Activated naive CD4-positive, alpha-beta T cell (primary cell): ENCODE measurements at places on chromosomes 2 and 18.

GRCh38 chr2:178473931-178474330, 4.5 kb downstream of the FKBP7 start:
- DNase-seq: no peak

GRCh38 chr2:40760071-40760666, 308.3 kb upstream of the SLC8A1 start:
- DNase-seq: no peak

GRCh38 chr2:25227576-25227975, 59.2 kb upstream of the POMC start:
- no peak for DNase-seq

GRCh38 chr2:16568998-16569784, 96.4 kb downstream of the CYRIA start:
- no peak for DNase-seq

DNA sequence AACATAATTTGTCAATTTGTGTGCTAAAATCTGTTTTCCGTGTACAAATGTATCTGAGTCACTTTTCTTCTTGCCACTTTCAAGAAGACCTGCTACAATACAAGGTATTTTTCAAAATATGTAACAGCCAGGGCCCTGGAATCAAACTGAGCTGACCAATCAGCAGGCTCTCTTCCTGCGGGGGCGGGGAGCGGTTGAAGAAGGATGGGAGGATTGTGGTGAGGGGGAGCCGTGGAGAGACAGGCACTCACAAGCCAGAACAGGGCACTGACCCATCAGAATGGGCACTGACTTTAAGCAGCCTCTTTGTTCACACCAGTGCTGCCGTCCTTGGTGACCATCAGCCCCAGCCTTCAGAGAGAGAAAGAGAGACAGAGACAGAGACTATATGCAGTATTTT, 40.6 kb upstream of the CCNYL1 start:
- no peak for DNase-seq

- no peak for DNase-seq
Measured at GRCh38 chr18:48219810-48220499, 189.2 kb downstream of the ZBTB7C start.

- DNase-seq: no peak
Measured at GRCh38 chr18:33472509-33472908, 32.0 kb upstream of the CCDC178 start.

- DNase-seq: no peak
Measured at GRCh38 chr2:44801289-44801840, 140.1 kb upstream of the SIX3 start.

GRCh38 chr2:100222844-100223243, 80.5 kb upstream of the AFF3 start:
- DNase-seq: no peak

DNA sequence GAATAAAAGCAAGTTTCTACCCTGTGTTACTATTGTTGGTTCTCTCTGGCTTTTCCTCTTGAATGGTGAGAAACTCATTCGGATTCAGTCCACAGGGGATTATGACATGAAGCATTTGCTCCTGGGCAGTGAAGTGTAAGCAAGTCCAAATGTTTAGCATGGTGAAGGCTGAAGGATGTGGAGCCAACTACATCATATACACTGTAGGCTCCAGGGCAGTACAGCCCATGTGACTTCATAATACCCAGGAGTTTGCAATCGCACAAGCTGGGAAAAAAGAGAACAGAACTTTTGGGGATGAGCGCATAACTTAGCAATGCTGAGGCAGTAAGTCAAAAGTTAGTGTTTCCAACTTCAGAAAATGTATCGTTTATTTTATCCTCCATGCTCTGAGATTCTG, 695.7 kb upstream of the POU3F3 start:
- DNase-seq: no peak

GRCh38 chr2:31239593-31240177, 5.7 kb downstream of the EHD3 start:
- DNase-seq: no peak

DNA sequence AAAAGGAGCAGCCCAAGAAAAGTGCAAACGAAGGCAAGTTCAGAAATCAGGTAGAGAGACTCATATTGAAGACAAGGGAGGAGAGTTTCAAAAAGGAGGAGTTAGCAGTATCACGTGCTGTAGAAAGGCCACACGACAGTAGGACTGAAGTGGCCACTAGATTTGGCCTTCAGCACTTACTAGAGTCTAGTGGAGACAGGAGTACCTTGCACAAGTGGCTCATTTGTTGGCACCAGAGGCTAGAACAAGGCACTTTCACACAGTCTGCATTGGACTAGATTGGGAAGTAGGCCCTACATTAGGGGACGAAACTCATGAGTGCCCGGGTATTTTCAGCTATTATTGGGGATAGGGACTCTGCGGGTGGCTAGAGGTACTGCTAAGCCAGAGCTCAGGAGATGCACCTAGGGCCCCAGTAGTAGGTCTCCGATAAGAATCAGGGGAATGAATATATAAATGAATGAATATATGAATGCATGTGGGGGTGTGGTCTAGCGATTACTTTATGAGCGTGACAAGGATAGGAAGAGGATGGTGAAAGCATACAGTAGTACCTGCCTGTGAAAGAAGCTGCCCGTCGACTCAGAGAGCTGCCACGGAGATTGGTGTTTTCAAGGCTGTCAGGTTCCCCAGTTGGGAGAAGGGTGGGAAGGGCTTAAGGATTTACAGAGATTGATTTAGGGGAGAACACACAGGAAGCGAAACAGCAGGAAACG, 1.4 kb upstream of the NCOA1 start:
- DNase-seq: no peak

GRCh38 chr2:83364264-83364663, 1094.8 kb downstream of the SUCLG1 start:
- no peak for DNase-seq

GRCh38 chr2:64491426-64491825, 32.7 kb upstream of the AFTPH start:
- no peak for DNase-seq

- no peak for DNase-seq
Measured at GRCh38 chr2:84393829-84394228, 65.3 kb downstream of the SUCLG1 start.

GRCh38 chr2:20215183-20216040, 9.5 kb downstream of the SDC1 start:
- DNase-seq: no peak

GRCh38 chr2:84966731-84967130, 4.2 kb upstream of the KCMF1 start:
- no peak for DNase-seq

DNA sequence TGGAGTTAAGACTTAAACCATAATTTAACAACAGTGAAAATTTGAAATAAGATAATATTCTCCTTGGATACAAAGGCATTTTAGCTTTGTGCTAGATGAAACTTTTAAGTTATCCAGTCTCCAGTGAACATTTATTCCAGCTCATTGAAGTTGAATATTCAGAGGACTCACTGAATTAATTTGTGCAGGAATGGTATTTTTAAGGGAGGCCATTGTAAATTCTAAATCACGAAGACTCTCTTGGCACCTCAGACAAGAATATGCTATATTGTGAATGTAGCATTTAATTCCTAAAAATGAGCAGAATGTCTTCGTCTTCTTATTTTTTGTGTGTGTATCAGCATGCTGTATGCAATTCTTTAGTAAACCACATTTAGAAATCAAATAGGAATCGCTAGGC, 731.7 kb upstream of the RAB6C start:
- no peak for DNase-seq

DNA sequence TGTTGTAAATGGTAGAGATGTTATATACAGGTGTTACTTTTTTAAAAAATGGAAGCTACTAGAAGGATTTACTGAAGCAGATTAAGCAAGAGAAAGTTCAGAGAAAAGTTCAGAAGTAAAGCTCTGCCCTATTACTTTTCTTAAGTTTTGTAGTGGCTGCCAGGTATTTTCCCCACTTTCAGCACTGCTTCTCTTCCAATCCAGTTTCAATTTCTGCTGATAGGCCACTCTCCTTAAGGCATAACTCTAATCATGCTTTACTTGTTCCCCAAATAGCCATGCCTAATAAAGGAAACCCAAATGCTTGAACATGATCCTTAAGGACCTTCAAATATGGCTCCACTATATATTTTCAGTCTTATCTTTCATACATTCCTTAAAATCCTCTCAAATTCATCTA, 880.8 kb upstream of the CDH2 start:
- DNase-seq: no peak

DNA sequence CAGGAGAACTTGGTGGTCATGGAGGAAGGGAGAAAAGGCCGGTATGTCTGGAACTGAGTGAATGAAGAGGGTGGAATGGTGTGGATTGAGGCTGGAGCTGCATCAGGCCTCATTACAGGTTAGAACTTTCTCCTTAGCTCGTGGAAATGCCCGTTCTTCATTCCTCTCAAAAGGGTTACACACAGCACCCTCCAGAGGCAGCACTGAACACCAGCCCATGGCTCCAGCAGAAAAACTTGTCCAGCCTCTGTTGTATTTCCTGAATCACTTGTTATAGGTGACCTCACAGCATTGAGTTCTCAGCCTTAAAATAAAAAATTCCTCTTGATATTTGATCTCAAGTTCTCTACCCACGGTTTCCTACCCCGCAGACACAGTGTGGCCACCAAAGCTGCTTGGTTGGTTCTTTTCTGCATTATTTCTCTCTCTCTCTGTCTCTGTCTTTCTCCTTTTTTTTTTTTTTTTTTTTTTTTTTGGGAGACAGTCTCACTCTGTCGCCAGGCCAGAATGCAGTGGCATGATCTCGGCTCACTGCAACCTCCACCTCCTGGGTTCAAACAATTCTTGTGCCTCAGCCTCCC, 89.6 kb downstream of the ITGB1BP1 start:
- no peak for DNase-seq

DNA sequence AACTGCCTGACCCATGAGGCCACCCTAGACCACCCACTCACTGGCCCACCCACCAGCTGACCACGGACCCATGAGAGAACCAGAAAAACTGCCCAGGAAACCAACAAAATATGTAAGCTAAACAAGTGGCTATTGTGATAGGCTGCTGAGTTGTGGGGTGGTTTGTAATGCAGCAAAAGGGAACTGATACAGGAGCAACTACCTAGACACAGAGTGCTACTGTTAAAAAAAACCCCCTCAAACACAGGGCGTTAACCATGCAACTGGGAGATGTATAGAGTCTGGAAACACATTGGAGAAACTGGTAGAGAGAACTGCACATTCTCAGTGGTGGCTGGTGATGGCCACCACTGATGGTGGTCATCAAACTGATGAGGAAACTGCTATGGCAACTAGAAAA, 206.3 kb upstream of the GYPC start:
- DNase-seq: no peak

DNA sequence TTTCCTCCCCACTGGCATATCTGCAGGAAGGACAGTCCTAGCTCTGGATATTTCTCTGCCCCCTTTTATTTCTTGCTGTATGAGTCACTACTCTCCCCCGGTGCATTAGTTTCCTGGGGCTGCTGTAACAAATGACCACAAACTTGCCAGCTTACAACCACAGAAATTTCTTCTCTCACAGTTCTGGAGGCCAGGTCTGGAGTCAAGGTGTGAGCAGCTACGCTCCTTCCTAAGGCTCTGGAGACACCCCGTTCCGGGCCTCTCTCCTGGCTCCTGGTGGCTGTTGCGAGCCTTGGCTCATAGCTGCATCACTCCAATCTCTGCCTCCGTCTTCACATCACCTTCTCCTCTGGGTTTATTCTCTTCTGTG, 34.1 kb downstream of the PTPRM start:
- DNase-seq: no peak

DNA sequence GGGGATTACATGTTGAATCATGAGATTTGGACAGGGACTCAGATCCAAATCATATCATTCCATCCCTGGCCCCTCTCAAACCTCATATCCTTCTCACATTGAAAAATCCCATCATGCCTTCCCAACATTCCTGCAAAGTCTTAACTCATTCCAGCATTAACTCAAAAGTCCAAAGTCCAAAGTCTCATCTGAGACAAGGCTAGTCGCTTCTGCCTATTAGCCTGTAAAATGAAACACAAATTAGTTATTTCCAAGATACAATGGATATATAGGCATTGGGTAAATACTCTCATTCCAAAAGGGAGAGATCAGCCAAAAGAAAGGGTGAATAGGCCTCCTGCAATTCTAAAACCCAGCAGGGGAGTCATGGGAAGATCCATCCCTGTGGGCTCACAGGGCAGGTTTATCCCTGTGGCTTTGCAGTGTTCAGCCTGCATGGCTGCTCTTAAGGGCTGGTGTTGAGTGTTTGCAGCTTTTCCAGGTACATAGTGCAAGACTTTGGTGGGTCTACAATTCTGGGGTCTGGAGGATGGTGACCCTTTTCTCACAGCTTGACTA, 21.2 kb upstream of the SLC14A1 start:
- DNase-seq: no peak

DNA sequence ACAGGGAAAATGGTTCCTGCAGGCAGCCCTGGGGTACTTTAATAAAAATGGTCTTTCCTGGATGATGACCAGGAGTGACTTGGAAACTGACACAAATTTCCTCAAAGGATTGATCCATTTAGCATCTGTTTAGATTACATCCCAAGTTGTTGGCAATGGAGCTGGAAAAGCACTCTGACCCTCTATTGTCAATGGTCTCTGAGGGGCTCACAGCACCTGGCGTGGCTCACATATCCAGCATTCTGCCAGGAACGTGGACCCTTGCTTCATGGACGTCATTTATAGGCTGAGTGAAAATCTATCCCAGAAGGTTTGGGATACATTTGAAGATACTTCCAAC, 43.8 kb downstream of the SERTAD2 start:
- no peak for DNase-seq

DNA sequence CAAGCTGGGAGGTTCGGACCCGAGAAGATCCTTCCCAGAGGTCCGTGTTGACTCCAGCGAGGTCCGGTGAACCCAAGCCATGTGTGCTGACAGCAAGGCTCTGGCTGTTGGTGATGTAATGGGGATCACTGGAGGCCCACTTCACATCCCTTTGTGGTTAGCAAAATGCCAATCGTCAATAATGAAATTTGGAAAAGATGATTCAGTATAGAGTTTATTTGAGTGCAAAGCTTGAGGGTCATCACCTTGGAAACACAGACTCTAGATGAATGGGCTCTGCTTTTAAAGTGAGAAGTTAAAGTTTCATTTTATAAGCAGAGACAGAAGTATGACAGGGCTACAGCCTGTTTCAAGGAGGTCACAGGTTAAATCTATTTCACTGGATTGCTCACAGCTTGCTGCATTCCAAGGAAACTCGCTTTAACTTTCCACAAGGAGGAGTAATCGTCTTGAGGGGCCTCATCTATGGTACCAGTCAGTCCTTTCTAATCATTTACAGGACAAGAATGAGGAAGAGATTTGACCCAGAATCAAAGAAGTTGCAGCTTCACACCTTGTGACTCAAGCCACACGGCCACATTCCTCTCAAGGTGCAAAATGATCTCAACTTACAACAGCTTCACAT, 140.5 kb downstream of the TPO start:
- no peak for DNase-seq

DNA sequence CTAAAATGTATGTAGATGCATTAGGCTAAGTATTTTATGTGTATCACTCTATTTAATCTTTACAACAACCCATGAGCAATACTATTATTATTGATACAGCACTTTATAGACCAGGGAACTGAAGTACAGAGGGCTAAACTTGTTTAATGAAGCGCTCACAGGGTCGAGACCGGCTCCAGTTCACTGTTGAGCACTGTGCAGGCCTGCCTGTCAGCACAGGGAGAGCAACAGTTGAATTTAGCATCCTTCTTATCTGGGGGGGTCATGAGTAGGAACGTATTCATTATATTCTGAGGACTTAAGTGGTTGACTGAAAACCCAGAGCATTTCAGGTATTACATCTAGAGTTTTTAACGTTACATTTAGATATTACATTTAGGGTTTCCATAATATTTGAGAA, 120.1 kb downstream of the PLCL1 start:
- no peak for DNase-seq
